PC-9 (cell line): ENCODE measurements at places on chromosomes 5 and 9. TPM values are rescaled to one million over a fixed set of nuclear protein-coding genes. Genes with fewer than 3 reads are reported as not detected.

- no peak overlapping the region for H3K27ac ChIP-seq
- peaks cover 5% of the 10 kb centered on the region for H3K36me3 ChIP-seq
- H3K4me3 ChIP-seq, result no peak overlapping the region
Observed at GRCh38 chr5:154945695-154946301, 4.9 kb downstream of the MRPL22 start.

Gene PCDHGB5
- not detected in 2 replicates for total RNA-seq

DNA sequence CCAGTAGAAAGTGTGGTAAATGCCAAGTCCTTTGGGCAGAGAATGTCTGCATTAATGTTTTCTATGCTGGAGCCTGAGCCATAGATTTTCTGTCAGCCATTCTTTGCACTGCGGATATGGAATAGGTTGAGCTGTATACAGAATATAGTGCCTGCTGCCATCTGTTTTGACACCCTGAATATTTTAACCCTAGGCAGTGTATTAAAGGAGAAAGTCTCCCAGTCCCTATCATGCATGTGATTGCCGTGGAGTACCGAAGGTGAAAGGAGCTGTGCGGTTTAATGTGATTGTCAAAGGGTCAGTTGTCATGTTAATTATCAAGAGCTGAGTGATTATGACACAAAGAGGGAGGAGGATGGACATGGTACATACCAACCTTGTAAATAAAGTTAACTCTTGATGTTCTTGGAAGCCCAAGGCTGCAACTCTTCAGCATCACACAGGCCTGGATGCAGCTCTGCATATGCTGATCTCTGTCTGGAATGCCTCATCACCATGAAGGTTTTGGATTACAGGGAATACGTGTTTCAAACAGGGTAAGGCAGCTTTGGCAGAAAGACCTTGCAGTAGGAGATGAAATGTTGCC, 247.1 kb upstream of the ELAVL2 start:
- no peaks in the 10 kb centered on the region for H3K36me3 ChIP-seq
- H3K27ac ChIP-seq, result no peak overlapping the region
- no peak overlapping the region for H3K4me3 ChIP-seq

DNA sequence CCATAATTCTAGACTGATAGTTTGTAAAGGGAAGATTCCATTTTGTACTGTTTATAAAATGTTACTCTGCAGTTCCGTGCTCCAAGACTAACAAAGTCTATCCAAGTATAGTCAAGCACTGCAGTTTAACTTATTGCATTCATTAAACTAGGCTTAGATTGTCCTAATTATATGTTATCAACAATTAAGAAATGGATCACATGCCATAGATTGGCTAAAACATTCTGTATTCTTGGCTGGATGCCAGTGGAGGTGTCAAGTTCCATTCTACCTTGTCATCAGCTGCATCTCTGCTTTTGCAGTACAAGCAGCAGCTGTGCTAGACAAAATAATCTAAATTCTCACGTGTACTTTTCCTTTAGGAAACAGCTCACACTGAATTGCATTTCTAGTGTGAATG, 69.4 kb upstream of the MEF2C start:
- H3K27ac ChIP-seq, result no peak overlapping the region
- H3K4me3 ChIP-seq, result no peak overlapping the region
- H3K27me3 ChIP-seq, result no peaks in the 10 kb centered on the region
- no peak for DNase-seq
- no peaks in the 10 kb centered on the region for H3K4me1 ChIP-seq

Gene IL5
- not detected in 2 replicates for total RNA-seq

Gene GABRA1
- not detected in 2 replicates for total RNA-seq

GRCh38 chr9:135939351-135940265, 21.6 kb downstream of the UBAC1 start:
- no peak for DNase-seq
- no peaks in the 10 kb centered on the region for H3K36me3 ChIP-seq
- no peaks in the 10 kb centered on the region for H3K4me1 ChIP-seq
- no peaks in the 10 kb centered on the region for H3K27me3 ChIP-seq
- no peak overlapping the region for H3K4me3 ChIP-seq

Gene PDGFRB
- total RNA-seq, result 0.08 TPM in 1 of 2 replicates, not detected in the other

Gene RBM22
- total RNA-seq, result 49.7 and 57.3 TPM in 2 replicates

Gene IGIP
- total RNA-seq, result 6.2 and 7.5 TPM in 2 replicates

Gene PAX5
- not detected in 2 replicates for total RNA-seq

Gene HAVCR2
- total RNA-seq, result 0.25 TPM in 1 of 2 replicates, not detected in the other

- H3K27ac ChIP-seq, result no peak overlapping the region
- no peak for DNase-seq
- H3K36me3 ChIP-seq, result no peaks in the 10 kb centered on the region
- H3K4me1 ChIP-seq, result no peaks in the 10 kb centered on the region
Observed at GRCh38 chr5:115028557-115028956, 141.2 kb downstream of the TRIM36 start.

Gene PCDHA4
- total RNA-seq, result not detected in 2 replicates

DNA sequence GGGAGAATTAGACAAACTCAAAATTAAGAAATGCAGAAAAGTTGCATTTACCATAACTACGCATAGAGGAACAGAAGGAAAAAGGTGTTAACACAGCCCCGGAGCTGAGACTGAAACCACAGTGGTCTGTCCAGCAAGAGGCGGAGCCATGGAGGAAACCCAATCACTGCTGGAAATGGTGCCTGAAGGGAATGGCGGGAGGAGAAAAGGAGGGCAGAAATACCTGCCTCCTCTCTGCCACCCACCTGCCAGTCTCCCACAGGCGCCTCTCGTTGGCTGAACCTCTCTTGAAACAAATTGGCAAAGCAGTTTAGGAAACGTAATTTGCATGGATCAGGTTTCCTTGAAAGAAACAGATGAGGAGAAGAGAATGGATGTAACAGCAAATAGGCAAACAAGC, 9.7 kb upstream of the PRKACG start:
- DNase-seq, result no peak
- peaks cover 71% of the 10 kb centered on the region for H3K27me3 ChIP-seq
- H3K4me1 ChIP-seq, result no peaks in the 10 kb centered on the region
- H3K27ac ChIP-seq, result no peak overlapping the region
- no peak overlapping the region for H3K4me3 ChIP-seq
- no peaks in the 10 kb centered on the region for H3K36me3 ChIP-seq

DNA sequence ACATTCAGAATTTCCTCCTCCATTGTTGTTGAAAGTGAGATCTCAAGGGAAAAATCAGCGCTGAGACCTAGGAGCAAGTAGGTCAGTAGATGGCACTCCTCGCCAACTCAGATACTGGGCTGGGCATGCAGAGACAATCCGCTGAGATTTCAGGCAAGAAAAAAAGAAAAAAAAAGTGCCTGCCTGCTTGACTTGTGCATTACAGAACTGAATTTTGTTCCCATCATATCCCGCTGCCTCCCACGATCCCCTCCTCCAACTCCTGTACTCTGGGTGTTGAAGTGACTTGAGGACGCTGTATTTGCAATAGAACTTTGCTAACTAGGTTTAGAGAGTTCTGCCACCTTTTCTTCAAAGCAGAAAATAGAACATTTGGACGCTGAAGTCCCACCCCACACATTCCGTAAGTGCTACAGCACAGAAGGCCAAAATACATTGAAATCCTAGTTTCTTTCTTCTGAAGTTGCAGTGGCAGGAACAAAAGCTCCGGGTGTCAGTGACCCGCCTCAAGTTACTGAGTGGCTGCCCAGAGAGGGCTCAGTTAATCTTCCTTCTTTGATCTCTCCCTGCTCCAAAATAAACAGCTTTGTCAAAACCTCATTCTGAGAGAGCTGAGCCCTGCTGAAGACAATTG, 265.8 kb downstream of the MLLT3 start:
- peaks cover 24% of the 10 kb centered on the region for H3K4me1 ChIP-seq
- H3K36me3 ChIP-seq, result no peaks in the 10 kb centered on the region
- DNase-seq, result peak; percentile 66
- H3K27me3 ChIP-seq, result no peaks in the 10 kb centered on the region

DNA sequence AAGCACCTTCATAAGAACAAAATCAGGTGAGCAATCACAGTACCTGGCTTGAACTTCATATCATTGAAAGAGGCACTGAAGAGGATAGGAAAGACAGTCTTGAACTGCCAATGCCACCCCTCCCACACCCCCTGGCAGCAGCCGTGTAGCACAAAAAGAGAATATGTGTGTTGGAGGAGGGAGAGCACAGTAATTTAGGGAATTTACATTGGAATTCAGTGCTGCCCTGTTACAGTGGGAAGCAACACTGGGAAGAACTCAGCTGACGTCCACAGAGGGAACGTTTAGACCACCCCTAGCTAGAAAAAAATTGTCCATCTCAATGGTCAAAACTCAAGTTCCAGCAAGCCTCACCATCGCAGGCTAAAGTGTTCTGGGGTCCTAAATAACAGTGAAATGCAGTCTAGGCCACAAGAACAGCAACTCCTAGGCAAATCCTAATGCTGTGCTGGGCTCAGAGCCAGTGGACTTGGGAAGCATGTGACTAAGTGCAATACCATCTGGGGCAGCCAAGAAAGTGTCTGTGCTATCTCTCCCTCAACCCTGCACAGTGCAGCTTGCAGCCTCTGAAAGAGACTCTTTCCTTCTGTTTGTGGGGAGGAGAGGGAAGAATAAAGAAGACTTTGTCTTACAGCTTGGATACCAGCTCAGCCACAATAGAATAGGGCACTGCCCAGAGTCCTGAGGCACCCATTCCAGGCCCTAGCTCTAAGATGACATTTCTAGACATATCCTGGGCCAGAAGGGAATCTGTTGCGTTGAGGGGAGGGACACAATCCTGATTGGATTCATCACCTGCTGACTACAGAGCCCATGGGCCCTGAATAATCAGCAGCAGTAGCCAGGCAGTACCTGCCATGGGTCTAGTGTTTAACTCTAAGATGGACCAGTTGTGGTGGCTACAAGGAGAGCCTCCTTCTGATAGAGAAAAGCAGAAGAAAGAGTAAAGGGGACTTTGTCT, 62.1 kb upstream of the VLDLR start:
- no peak overlapping the region for H3K4me3 ChIP-seq
- H3K27ac ChIP-seq, result no peak overlapping the region
- DNase-seq, result peak; percentile 48
- H3K27me3 ChIP-seq, result no peaks in the 10 kb centered on the region

- peaks cover 26% of the 10 kb centered on the region for H3K27me3 ChIP-seq
- no peak within 1 kb of the TSS for H3K27ac ChIP-seq
- peak within 1 kb of the TSS; percentile 68 for H3K4me3 ChIP-seq
- H3K4me1 ChIP-seq, result no peaks in the 10 kb centered on the region
Observed at GRCh38 chr5:129904102-129904666, at the start of gene CHSY3. Gene CHSY3, plus strand, starts transcription at chr5:129904465.

DNA sequence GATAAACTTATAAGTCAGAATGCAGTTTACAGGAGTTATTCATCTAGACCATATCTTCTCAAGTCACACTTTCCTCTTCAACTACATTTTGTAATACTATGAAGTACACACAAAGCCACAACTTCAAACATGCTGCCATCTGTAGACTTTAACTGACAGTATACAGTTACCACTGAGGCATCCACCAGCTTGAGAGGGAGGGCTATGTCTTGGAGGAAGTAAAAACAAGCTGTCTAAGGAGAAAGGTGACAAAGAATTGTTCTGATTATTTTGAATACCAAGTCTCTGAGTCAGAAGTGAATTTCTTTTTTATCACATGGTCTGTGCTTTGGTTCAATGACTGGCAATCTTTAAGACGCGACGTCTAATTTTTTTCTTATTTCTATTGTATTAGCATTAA, 97.6 kb upstream of the CDH10 start:
- H3K4me1 ChIP-seq, result no peaks in the 10 kb centered on the region
- no peak overlapping the region for H3K4me3 ChIP-seq
- no peaks in the 10 kb centered on the region for H3K36me3 ChIP-seq
- no peaks in the 10 kb centered on the region for H3K27me3 ChIP-seq
- no peak overlapping the region for H3K27ac ChIP-seq

Gene OXCT1
- total RNA-seq, result 22.5 and 29.7 TPM in 2 replicates

GRCh38 chr5:152331006-152331405, 74.1 kb downstream of the NMUR2 start:
- H3K27ac ChIP-seq, result no peak overlapping the region
- no peak for DNase-seq
- H3K4me3 ChIP-seq, result no peak overlapping the region
- no peaks in the 10 kb centered on the region for H3K27me3 ChIP-seq

- no peaks in the 10 kb centered on the region for H3K27me3 ChIP-seq
- no peaks in the 10 kb centered on the region for H3K4me1 ChIP-seq
- H3K27ac ChIP-seq, result no peak overlapping the region
- H3K36me3 ChIP-seq, result no peaks in the 10 kb centered on the region
- no peak overlapping the region for H3K4me3 ChIP-seq
Observed at GRCh38 chr5:119229950-119230349, 125.9 kb upstream of the TNFAIP8 start.

Gene ARHGEF37
- total RNA-seq, result 5.5 and 8.6 TPM in 2 replicates

Gene PCDHB7
- not detected in 2 replicates for total RNA-seq

GRCh38 chr5:113062869-113063508, 86.4 kb downstream of the DCP2 start:
- H3K27ac ChIP-seq, result no peak overlapping the region
- no peaks in the 10 kb centered on the region for H3K27me3 ChIP-seq
- H3K4me1 ChIP-seq, result no peaks in the 10 kb centered on the region

- H3K4me1 ChIP-seq, result no peaks in the 10 kb centered on the region
- no peaks in the 10 kb centered on the region for H3K27me3 ChIP-seq
- H3K27ac ChIP-seq, result no peak overlapping the region
- no peak overlapping the region for H3K4me3 ChIP-seq
Observed at GRCh38 chr9:34365282-34365681, 11.4 kb downstream of the MYORG start.

- H3K4me1 ChIP-seq, result no peaks in the 10 kb centered on the region
- H3K27me3 ChIP-seq, result no peaks in the 10 kb centered on the region
- H3K4me3 ChIP-seq, result no peak overlapping the region
- H3K36me3 ChIP-seq, result no peaks in the 10 kb centered on the region
- no peak for DNase-seq
Observed at GRCh38 chr5:143820451-143820850, 8.5 kb downstream of the HMHB1 start.

- H3K27me3 ChIP-seq, result 0 out of 2 replicates have a peak, but pooled peaks cover 4% of the 10 kb centered on the region
- H3K27ac ChIP-seq, result no peak overlapping the region
Observed at GRCh38 chr5:8383616-8384015, 514.7 kb downstream of the MTRR start.

GRCh38 chr5:114435885-114436299, 74.0 kb downstream of the KCNN2 start:
- no peak overlapping the region for H3K4me3 ChIP-seq
- H3K27ac ChIP-seq, result no peak overlapping the region
- H3K36me3 ChIP-seq, result no peaks in the 10 kb centered on the region
- no peaks in the 10 kb centered on the region for H3K27me3 ChIP-seq
- DNase-seq, result no peak

Gene SPINK7
- not detected in 2 replicates for total RNA-seq

DNA sequence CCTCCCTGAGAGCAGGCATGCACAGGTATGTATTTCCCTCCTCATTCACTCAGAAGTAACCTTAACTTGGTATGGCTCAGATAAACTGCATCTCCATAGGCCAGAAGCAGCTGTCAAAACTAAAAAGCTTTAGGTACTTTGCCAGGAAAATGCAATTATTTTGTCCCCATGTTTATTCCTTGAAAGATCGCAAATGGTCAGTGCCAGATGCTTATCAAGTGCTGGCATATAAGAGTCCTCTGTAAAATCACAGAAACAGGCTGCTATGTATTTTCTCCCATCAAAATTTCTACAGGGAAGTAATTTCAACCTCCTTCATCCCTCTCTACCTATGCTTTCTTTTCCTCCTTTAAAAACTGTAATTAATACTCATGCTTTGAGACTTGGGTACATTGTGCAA, 12.7 kb downstream of the PCDHAC2 start:
- H3K4me3 ChIP-seq, result no peak overlapping the region
- H3K4me1 ChIP-seq, result no peaks in the 10 kb centered on the region
- no peak overlapping the region for H3K27ac ChIP-seq
